ENCODE measurements at places on chromosomes 5 and 9.

DNA sequence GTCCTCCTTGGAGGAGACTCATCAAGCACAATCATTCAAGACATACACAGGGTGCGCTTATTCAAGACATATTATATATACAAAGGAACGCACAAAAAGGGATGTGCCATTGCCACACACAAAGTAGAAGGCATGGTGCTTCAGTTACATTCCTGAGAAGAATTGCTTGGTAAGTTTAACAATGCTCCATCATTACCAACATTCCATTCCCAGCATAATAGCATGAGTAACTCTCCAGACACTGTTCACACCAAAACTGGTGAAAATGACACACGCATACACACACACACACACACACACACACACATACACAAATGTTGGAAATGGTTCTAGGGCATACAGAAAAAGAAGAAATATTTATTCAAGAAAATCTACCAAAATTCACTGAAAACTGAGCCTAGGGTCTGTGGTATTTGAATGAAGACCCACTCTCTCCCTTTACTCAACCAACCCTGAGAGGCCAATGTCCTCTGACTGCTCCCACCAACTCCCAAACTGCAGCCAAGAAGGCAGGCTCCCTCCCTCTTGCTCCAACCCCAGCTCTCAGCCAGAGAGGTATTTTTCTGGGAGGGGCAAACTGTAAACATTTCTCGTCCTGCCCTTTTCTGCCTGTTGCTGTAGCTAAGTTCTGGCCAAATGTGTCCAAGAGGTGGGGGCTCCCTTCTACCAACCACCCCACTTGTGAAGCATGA, 19.9 kb downstream of the UGT3A1 start:
- DNase-seq: no peak

- no peak for DNase-seq
Observed at GRCh38 chr9:98442541-98442940, 187.1 kb upstream of the TBC1D2 start.

- no peak for DNase-seq
Observed at GRCh38 chr5:51632793-51633192, 249.5 kb downstream of the ISL1 start.

DNA sequence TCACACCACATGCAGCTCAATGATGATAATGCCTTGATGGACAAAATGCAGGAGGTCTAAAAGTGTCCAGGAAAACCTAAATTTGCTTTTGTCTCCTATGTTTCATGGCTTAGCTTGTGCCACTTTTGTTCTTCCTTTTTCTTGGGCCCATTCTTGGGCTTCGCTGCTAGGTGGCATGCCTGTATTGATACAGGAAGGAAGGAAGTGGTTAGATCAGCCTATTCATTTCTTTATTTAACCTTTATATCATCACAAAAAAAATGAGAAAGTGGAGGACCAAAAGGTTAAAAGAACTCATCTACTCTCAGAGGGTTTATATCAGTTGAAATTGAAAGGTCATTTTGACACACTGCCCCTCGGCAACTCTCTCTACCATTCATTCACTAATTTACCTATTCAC, 260.2 kb downstream of the ARHGAP26 start:
- DNase-seq: no peak

GRCh38 chr9:96417661-96418082, 498 bp downstream of the ZNF367 start:
- DNase-seq: peak; percentile 32

DNA sequence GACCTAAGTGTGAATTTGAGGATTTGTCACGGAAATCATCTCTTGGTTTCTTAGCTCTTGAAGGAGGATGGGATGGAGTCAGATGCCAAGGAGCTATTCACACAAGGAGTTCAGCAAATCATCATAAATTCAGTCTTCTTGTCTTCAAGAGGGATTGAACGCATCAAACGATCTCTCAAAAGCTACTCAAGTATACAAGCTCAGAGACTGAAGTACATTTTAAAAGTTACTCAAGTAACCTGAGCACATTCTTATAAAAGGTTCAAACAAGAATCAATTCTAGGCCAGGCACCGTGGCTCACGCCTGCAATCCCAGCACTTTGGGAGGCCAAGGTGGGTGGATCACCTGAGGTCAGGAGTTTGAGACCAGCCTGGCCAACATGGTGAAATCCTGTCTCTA, 21.1 kb upstream of the GOLPH3 start:
- no peak for DNase-seq

- DNase-seq: no peak
Observed at GRCh38 chr5:53373451-53374158, 106.8 kb upstream of the FST start.

- DNase-seq: no peak
Observed at GRCh38 chr5:149820536-149821510, 90.7 kb downstream of the PPARGC1B start.

- DNase-seq: no peak
Observed at GRCh38 chr5:180340856-180341255, 12.3 kb downstream of the GFPT2 start.

GRCh38 chr5:158530115-158530514, 569.6 kb downstream of the EBF1 start:
- no peak for DNase-seq

DNA sequence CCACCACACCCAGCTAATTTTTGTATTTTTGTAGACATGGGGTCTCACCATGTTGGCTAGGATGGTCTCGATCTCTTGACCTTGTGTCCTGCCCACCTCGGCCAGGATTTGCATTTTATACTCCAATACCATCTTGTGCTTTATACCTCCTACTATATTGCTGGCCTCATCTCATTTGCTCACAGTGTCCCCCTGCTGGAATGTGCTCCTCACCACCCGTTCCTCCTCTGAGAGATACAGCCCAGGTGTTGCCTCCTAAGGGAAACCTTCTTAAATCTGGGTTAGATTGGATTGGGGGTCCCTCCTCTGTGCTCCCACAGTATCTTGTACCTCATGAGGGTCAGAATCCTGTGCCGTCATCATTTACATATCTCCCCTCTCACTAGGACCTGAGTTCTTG, 131.7 kb downstream of the PAPPA start:
- DNase-seq: no peak

- no peak for DNase-seq
Observed at GRCh38 chr5:168316139-168316578, 24.7 kb downstream of the WWC1 start.

DNA sequence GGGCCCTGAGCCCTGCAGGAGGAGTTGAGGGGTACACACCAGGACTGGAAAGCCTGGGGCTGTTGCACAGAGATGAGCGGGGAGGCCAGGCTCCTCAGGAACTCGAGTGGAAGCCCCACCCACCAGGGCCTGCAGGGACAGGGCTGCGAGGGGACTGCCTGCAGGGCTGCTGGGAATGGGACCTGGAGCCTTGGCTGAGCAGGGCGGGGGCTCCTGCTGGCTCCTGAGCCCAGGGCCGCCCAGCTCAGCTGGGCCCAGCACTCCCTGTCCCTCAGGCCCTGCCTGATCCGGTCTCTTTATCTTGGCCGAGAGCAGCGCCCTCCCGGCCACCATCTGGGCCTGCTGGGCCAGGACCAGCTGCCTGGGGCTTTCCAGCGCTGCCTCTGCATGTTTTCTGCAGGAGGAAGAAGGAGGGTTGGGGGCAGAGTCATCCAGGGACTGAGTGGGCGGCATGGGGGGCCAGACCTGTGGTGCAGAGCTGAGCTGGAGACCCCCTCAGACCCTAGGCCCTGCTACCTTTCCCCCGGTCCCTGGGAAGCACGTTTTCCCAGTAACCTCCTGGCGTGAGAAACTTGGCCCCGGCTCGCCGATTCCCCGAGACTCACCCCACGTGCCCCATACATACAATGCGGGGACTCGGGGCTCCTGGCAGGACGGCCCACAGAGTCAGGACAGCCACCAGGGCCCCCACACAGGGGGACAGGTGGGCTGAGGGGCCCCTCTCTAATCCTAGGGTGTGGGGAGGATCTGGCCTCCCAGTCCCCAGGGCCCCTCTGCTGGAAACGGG, 9.4 kb downstream of the LCN12 start:
- no peak for DNase-seq

- no peak for DNase-seq
Observed at GRCh38 chr5:127924606-127925005, 159.0 kb upstream of the SLC12A2 start.

GRCh38 chr9:87054999-87055686, 107.8 kb upstream of the GAS1 start:
- no peak for DNase-seq

DNA sequence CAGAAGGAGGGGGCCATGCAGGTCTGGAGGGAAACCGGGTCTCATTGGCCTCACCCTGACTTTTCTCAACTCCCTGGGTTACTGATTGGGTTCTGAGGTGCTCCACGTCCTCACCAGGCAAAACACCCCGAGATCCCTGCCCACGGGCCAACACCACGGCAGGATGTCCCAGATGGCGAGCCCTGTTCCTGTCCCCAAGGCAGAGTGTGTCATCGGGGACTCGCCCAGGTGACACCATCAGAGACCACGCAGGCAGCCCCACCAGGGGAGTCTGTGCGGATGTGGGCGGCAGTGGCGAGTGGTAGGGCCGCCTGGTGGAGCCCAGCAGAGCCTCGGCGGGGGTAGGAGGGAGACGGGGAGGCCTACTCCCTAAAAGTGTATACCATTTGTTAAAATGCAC, 59.0 kb upstream of the UBAC1 start:
- no peak for DNase-seq

DNA sequence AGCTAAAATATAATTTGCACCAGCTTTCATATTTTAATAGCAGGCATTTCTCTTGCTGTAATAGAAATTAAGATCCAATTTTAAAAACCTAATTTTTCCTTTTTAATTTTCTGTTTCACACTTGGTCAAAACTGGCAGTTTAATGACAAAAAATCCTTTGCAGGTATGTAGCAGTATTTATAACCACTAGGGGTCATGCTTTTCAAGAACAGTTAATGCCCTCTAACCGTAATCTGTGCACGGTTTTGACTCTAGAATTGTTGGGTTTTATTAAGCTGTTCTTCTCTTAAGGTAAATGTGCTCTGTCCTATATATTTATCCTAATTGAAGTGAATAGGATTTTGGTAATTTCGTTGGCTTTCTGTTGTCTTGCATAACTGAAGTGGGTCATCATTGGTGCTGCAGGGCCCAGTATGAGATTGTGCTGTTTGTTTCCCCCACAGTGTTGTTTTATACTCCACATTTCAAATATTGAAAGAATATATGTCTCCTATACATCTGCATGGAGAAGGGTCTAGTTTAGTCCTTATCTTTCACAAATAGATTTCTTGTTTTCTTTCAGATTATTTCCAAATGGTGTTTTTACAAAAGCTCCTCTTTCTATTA, 107.4 kb downstream of the SCAMP1 start:
- no peak for DNase-seq

DNA sequence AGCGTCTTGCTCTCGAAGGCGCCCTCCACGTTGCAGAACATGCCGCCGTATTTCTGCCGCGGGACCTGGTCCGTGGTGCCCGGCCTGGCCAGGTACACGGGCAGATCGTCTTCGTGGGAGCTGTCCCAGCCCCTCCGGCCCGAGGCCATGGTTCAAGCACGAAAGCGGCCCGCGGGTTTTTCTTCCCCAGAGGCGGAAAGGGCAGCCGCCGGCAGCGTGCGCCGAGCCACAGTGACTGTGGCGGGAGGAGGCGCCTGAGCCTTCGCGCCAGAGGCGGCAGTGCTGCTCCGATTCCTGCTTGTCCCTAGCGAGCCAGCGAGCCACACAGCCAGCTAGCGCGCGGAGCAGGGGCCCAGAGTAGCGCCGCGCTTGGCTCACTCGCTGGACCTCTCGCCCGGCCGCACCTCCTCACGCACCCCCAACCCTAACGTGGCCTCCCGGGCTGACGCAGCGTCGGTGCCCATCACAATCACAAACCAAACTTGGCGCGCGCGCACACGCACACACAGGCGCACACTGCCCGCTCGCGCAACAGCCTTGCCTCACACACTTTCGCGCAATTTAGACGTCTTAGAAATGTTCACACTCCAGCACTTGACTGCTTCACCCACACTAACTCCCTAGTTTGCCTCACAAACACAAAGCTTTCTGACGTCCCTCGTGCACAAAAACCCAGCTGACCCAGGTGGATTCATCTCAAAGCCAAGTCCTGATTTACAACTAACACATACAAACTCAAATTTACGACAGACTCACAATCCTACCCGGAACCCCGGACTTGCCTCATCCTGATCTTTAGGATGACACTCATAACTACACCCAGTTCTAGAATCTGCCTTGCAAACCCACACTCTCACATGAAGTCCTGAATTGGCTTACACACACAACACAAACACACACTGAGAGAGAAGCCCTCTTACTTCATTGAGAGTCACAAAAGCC, at the start of gene DPYSL3:
Gene DPYSL3, minus strand, starts transcription at position 359 of the 942 bp plus-strand sequence. Its CDS starts 210 bp downstream, at position 149.
- DNase-seq: no peak

- DNase-seq: no peak
Observed at GRCh38 chr5:148151872-148152271, 16.5 kb upstream of the SPINK14 start.

GRCh38 chr5:179290681-179291540, 54.4 kb downstream of the ADAMTS2 start:
- no peak for DNase-seq

DNA sequence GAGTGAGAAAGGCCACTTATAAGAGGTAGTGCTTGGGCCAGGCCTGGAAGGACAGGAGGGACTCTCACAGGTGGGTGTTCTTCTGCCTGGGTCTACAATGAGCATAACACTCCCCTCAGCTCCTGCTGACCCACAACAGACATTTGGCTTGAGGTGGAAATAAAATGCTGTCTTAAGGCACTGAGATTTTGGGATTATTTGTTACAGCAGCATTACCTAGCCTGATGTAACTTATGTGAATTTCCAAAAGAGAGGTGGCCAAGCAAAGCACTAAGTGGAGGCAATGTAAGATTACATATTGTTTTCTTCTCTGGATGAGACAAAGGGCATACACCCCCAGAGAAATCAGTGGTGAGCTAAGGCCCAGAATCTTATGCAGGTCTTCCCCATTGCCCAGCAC, 221.5 kb downstream of the PAX5 start:
- DNase-seq: no peak

- DNase-seq: no peak
Observed at GRCh38 chr5:168972731-168973130, 328.2 kb downstream of the SLIT3 start.

GRCh38 chr5:178622679-178623247, 4.1 kb downstream of the CLK4 start:
- no peak for DNase-seq

GRCh38 chr5:139094154-139095131, 103.7 kb downstream of the SIL1 start:
- no peak for DNase-seq

- no peak for DNase-seq
Observed at GRCh38 chr9:22278426-22278825, 168.2 kb upstream of the DMRTA1 start.

GRCh38 chr5:170632266-170632984, 128.6 kb downstream of the KCNIP1 start:
- DNase-seq: no peak

DNA sequence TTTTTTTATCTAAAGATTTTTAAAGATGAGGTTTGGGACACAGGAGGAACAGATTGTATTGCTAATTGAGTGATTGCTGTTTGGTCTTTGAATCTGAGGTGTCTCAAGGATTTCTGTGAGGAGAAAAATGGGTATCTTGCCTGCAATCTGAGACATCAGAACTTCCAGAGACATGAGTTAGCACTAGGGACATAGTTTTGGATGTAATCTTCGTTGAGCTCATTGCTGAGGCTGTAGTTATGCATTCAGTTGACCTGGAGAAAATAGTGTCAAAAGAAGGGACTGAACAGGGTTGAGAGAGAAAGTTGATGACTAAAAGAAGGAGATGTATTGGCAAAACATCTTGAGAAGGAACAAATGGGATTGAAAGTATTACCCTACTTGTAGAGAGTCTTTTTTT, 24.6 kb downstream of the C9orf85 start:
- DNase-seq: no peak

GRCh38 chr5:96067251-96067650, 105.6 kb upstream of the ELL2 start:
- no peak for DNase-seq

All from stimulated activated CD4-positive, alpha-beta T cell treated with anti-CD3 and anti-CD28 coated beads, Interleukin-15, amount 100 ng/mL, for 1 hour (primary cell).